ENCODE measurements at places on chromosomes 5 and 9.

DNA sequence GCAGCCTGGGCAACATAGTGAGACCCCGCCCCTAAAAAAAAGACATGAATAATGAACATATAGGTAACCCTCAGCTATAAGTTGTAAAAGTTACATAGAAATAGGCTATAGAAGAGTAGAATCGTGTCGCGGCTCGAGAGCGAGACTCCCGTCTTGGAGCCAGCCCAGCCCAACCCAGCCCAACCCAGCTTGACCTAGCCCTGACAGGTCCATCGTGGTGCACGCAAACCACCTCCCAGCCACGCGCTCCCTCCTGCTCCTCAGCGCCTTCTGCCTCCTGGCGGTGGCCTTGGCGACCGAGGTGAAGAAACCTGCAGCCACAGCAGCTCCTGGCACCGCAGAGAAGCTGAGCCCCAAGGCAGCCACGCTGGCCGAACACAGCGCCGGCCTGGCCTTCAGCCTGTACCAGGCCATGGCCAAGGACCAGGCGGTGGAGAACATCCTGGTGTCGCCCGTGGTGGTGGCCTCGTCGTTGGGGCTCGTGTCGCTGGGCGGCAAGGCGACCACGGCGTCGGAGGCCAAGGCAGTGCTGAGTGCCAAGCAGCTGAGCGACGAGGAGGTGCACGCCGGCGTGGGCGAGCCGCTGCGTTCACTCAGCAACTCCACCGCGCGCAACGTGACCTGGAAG is 10.8 kb downstream of the KIF24 start:
- DNase-seq: no peak

DNA sequence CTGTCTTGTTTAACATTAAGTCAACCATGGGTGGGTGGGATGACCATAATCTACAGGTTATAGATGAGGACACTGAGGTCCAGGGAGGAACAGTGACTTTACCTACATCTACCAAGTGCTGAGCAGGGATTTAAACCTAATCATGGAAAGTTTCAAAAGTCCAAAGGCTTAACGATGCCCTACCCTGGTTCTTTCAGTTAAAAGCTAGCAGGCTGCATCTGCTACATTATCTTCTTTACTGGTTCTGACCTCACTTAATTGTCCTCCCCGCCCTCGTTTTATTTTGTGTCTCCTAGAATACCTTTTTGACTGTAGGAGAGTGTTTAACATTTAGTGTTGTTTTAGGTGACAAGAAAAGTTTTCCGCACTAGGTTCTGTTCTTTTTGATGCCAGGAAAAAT is 735.2 kb downstream of the TLR4 start:
- DNase-seq: no peak

- no peak for DNase-seq
Measured at GRCh38 chr5:98968056-98968564, 39.3 kb upstream of the CHD1 start.

- DNase-seq: no peak
Measured at GRCh38 chr5:54704825-54705224, 187.3 kb downstream of the SNX18 start.

GRCh38 chr5:62626534-62626933 is 47.9 kb downstream of the LRRC70 start:
- DNase-seq: no peak

- DNase-seq: no peak
Measured at GRCh38 chr5:29654954-29655353, 1538.5 kb upstream of the CDH6 start.

GRCh38 chr5:10466446-10467073 is 24.9 kb downstream of the ROPN1L start:
- DNase-seq: no peak
